ENCODE measurements at places on chromosomes 2 and 18.

DNA sequence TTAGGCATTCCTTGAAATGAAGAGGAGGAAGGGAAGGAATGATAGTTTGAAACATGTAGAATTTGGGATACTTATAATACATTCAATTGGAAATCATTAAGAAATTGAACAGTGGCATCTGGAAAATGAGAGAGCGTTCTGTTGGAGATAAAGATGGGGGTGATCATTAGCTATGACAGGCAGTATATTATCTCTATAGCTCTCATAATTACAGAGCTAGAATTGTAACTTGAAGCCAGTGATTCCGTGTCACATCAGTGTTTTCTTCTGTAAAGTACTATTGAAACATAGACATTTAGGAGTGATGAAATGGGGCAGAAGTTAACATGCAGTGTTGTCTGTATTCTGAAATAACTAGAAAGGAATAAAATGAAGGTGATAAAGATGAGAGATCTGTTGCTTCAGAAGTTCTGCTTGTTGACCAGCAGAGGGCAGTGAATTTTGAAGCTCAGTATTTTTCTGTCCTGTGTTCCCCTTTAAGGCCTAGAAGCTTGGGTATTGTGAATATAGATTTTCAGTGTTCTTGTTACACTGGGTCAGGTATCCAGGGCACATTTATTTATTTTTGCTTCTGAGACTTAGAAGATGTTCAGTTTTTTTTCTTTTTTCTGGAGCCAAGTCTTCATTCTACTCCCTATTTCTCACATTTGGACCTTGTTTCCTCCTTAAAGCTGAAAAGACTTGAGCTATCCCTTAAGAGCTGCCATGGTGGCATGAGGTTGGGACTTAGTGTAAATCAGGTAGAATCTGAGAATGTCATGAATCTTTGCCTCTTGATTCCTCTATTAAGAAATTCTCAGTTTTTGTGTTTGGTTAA, 157.4 kb downstream of the TAF4B start:
- no peak for DNase-seq

GRCh38 chr18:33906046-33906445, 318.7 kb downstream of the NOL4 start:
- DNase-seq: no peak

DNA sequence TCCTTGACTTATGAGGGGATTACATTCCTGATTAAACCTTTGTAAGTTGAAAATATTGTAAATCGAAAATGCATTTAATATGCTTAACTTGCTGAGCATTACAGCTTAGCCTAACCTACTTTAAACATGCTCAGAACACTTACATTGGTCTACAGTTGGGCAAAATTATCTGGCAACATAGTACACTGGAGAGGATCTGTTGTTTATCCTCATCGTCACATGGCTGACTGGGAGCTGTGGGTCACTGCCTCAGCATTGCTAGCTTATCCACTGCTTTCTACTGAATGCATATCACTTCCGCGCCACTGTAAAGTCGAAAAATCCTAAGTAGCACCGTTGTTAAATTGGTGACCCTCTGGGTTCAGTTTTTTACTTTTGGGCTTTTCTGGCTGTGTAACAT, 13.7 kb downstream of the PMS1 start:
- no peak for DNase-seq

- no peak for DNase-seq
Measured at GRCh38 chr2:212956665-212957607, 194.5 kb downstream of the IKZF2 start.

GRCh38 chr18:49733321-49733720, 80.0 kb downstream of the ACAA2 start:
- DNase-seq: no peak

DNA sequence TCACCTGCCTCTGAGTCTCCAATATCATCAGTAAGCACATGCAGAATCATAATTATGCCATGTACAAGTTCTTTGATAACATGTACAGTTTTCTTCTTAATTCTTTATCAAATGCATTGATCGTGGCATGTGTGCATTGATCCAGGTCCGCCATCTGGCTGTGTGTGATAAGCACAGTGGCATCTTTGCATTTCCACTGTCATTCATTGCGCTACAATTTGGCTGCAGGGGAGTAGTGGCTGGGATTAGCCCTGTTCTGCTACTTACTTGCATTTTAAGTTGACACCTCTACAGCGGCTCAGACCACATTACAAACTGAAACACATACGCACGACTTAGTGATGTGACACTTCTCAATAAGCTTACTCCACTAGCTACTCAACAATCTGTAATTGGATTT, 83.6 kb upstream of the OTX1 start:
- no peak for DNase-seq

DNA sequence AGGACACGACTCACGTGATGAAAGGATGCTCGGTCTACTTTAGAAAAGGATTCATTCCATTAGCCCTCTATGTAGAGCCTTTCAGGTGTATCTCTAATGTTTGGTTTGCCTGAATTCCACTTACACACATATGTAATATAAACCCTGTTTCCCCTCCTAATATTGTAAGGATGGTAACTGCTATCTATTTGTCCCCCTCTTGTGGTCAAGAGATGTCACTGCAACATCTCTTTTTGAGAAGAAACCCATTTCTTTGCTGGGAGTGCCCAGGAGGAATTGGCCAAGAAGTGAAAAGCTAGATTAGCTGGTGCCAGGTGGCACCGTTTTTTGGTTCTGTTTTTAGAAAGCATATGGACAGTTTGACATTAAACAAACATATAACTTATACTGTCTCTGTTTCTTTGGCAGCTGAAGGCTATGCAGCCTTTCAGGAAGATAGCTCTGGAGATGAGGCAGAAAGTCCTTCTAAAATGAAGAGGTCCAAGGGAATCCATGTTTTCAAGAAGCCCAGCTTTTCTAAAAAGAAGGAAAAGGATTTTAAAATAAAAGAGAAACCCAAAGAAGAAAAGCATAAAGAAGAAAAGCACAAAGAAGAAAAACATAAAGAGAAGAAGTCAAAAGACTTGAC, 41.2 kb downstream of the RALBP1 start:
- peak; percentile 34 for DNase-seq

GRCh38 chr2:225502971-225503370, 103.5 kb downstream of the NYAP2 start:
- no peak for DNase-seq

DNA sequence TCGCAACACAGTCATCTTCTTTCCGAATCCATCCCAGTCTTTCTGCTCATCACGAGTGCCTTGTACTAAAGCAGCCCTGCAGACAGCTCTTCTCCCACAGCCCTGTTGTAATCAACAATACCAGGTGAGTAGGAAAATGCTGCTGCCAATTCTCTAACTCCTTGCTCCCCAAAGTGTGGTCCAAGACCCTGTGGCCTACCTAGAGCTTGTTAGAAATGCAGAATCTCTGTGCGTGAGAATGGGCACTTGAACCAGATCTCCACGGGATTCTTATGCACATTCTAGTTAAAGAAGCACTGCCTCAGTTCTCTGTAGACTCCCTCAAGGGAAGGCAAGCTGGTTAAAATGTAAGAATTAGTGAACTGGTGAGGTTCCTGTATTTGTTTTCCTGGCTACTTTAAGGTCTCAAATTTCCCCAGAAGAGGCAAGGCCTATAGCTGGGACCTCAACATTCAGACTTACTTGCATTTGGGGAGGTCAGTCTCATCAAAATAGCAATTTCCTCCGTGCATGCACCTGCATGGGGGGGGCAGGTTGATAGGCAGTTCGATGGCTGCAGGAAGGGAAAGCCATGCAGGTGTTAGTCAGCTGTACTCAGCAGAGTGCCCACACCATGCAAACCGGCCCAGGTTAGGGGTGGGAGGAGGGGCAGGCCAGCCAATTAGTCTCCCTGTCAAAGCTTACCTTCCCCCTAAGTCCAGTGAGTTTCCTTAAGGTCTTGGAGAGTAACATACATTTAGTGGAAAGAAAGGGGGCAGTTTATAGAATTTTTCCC, 70.8 kb downstream of the DHRS9 start:
- DNase-seq: no peak

DNA sequence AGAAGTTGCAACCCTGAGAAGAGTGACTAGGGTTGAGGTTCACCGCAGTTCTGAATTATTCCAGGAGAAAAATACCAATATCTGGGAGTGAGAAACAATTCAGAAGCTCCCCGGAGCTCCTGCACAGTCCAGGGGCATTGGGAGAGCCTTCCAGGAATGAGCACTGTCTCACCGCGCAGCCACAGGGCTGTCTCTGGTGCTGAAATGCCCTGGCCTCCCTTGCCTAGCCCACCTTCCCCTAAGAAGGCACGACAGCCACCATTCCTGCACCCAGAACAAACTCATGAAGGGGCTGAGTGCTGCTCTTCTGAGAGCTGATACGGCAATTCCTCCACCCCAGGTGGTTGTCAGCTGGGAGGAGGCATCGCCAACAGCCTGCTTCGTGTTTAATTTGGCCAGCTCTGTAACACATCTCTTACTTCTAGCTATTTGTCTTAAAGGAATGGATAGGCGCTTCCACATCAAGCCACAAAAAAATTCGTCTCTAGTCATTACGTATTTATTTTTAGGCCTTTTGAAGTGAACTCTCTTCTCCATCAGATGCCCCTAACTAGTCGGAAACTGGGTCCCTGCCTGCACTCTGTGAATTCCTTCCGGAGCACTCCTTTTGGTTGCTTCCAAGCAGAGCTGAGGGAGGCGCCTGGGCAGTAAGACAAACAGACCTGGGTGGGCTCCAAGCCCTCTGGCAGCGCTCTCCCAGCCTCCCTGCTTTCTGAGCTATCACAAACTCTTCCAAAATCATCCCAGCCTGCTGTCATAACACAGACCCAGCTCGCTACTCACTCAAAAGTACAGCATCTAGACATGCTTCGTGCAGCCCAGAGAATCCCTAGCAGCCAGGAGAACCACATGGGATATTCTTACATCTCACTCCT, 120.5 kb upstream of the CCDC68 start:
- no peak for DNase-seq

GRCh38 chr2:98705333-98705617, 25.7 kb downstream of the MGAT4A start:
- no peak for DNase-seq

GRCh38 chr18:31268985-31269406, 49.0 kb upstream of the DSG1 start:
- DNase-seq: no peak

- DNase-seq: no peak
Measured at GRCh38 chr2:9166579-9167377, 39.8 kb upstream of the ASAP2 start.

GRCh38 chr2:71446505-71446904, 6.9 kb upstream of the DYSF start:
- no peak for DNase-seq

DNA sequence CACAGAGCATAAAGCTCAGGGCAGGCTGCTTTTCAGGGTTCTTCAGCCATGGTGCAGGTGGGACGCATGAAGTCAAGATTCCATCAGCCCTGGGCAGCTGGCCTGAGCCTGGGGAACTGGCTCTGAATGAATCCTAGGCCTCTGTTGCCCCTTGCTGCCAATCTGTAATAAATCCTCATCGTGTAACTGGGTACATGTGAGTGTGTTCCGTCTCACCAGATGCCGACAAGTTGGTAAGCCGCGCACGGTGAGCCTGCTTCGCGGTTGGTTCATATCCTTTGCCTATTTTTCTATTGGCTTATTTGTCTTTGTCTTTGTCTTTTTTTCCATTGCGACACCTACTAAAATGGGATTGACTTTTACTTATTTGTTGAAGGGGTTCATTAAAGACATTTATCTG, 27.7 kb downstream of the B3GNT7 start:
- no peak for DNase-seq

GRCh38 chr2:105840933-105841332, 96.2 kb downstream of the NCK2 start:
- DNase-seq: no peak

DNA sequence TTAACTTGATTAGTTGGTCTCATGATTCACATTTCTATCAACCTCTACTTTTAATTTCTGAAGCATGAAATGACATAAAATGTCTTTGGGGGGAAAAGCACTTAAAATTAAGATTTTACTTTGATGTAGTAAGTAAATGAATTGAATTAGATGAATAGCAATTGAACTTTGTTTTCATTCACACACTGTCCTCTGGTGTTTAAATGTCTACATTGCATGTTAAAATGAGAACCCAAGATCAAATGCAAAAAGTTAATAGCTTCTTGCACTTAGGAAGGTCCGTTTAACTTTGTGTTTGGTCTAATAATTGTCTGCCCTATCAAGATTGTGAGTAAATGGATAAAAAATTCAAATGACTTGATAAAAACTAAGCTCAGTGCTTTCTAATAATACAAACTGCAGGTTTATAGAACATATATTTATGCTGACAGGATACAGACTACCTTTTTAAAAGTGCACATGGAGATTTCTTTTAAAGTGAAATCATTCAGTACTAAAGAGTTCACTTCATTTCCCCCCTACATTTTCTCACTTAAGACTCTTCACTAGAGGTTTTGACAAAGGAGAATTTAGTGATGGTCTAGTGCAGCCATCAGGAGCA, 156.2 kb upstream of the NABP1 start:
- no peak for DNase-seq

DNA sequence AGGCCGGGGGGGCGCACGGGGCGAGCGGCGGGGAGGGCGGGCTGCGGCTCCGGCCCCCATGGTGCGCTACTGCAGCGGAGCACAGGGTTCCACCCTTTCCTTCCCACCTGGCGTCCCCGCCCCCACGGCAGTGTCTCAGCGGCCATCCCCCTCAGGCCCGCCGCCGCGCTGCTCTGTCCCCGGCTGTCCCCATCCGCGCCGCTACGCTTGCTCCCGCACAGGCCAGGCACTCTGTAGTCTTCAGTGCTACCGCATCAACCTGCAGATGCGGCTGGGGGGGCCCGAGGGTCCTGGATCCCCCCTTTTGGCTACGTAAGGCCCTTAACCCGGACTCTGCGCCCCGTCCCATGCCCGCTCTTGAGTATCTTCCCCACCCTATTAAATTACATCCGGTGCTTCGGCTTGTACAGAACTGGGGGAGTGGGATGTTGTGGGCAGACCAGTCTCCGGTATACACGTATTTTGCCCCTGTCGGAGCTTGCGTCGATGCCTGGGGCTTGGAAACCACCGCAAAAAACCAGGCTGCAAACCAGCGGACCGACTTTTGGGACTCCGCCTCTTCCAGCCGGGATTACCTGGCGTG, 598 bp upstream of the WBP1 start:
- no peak for DNase-seq

DNA sequence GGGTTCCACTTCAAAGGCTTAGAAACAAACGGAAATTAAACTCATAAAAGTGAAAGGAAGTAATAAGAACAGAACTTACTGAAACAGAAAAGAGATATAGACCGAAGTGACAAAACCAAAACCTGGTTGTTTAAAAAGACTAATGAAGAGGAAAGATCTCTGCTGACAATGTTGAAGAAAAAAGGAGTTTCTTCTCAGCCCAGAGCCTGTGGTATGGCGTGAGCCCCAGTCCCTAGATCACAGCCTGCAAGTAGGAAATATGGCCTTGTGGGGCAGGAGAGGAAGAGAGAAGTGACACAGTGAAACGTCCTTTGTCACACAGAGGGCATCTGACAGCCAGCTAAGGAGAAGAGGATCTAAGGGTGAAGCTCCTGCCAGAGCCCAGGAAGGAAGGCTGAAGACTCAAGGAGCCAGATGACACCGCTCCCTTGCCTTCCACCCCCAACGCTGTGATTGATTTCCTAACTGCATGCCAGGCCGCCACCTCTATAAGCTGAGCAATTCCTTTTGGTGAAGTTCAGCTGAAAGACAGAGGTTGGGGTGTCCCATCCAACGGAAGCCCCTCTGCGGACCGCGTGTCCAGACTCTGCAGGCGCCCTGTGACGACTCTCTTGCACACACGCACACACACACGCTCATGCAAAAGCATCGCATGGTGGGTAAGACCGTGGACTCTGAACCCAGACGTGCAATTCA, 141.1 kb downstream of the HDAC4 start:
- DNase-seq: peak; percentile 60
